Breast epithelium (tissue), 4 donors: ENCODE measurements at places on chromosomes 13 and 19. TPM values are rescaled to one million over a fixed set of nuclear protein-coding genes. Genes with fewer than 3 reads are reported as not detected.

Gene GET3
- 50.8 TPM for total RNA-seq

Gene GDF15
- 2.7 TPM for total RNA-seq

Gene RHPN2
- total RNA-seq: 1.4 TPM

Gene ZNF274
- total RNA-seq: 46.5 TPM

Gene PPM1N
- total RNA-seq: 2.5 TPM

Gene MLNR
- not detected for total RNA-seq

Gene ZNF433
- total RNA-seq: 8.8 TPM

Gene GSX1
- not detected for total RNA-seq

Gene ZSCAN4
- not detected for total RNA-seq

Gene KIRREL2
- total RNA-seq: not detected

Gene GGN
- 0.16 TPM for total RNA-seq

Gene ERICH6B
- total RNA-seq: not detected

Gene LRP3
- total RNA-seq: 23.8 TPM

Gene CYP2S1
- 2.0 TPM for total RNA-seq

Gene EID2B
- 4.3 TPM for total RNA-seq

Gene SYCN
- total RNA-seq: not detected

Gene PPFIA3
- total RNA-seq: 3.4 TPM

Gene IGSF23
- not detected for total RNA-seq

Gene ZNF486
- total RNA-seq: 14.1 TPM

Gene ZNF444
- 13.9 TPM for total RNA-seq

DNA sequence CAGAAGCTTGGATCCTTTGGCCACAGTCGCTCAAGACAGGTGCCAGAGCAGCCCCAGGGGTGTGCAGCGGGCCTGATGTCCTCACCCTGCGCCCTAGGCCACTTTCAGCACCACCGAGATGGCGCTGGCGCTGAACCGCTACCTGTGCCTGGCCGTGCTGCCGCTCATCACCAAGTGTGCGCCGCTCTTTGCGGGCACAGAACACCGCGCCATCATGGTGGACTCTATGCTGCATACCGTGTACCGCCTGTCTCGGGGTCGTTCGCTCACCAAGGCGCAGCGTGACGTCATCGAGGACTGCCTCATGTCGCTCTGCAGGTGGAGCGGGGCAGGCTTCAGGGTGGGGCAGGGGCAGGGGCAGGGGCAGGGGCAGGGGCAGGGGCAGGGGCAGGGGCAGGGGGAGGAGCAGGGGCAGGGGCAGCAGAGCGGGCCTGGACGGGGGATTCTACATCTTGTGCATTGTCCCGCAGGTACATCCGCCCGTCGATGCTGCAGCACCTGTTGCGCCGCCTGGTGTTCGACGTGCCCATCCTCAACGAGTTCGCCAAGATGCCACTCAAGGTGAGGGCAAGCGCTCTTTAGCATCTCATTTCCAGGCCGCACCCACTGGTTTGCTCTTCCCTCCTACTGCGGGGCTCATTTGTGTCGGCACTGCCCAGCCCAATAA is 69.1 kb downstream of the RYR1 start:
- no peak for DNase-seq

DNA sequence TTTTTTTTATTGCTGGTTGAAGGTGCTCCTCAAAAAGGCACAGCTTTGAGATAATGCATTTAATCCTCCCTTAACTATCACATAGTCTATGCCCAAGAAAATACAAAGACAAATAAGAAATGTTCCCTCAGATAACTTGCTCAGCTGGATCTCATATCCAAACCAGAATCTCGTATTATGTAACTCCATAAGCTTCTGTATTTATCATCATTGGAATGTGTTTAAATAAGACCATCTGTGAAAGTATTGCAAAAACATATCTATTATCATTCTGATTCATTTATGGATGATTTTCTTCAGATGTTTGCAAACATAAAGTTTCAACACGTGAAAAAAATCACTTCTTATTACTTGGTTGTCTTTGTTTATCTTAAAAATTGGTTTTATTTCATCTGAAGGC is 190.9 kb downstream of the IRS2 start:
- no peak for DNase-seq

DNA sequence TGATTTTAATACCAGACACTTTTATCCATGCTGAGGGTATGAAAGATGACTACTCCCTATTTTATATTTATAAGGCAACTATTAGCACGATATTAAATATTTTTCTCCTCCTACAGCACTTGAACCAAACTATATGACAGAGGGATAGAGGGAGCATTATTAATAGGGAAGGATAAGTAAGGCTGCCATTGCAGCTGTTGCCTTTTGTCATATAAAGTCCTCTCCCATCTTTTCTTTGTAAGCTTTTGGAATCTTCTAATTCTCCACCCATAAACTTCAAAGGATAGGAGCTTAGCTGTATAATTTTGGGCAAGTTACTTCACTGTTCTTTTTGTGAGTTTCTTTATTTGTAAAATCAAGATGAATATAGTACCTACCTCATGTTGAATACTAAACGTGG is 95.4 kb downstream of the ZMYM2 start:
- no peak for DNase-seq

- DNase-seq: no peak
These were observed 1.7 kb upstream of the ITGBL1 start for GRCh38 chr13:101450749-101451130.

DNA sequence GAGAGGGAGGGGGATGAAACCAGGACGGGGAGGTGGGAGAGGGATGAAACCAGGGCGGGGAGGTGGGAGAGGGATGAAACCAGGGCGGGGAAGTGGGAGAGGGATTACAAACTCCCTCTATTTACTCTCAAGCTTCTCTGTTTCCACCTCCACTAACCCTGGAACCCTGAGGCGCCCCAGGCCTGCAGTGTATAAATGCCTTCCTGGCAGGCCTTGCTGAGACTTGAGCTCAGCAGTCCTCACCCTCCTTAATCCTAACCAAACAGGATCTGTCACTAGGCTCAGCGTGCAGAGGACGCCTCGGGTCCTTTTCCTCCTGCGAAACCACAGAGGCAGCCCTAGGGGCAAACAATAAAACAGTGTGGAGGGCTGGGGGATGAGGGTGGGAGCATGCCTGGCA is 32.1 kb upstream of the OR1M1 start:
- peak; percentile 55 for DNase-seq

GRCh38 chr19:41131186-41131585 is 17.0 kb downstream of the CYP2F1 start:
- no peak for DNase-seq

GRCh38 chr19:6021878-6022569 is 44.1 kb upstream of the RANBP3 start:
- DNase-seq: peak; percentile 48

GRCh38 chr13:33278913-33279312 is 6.6 kb downstream of the STARD13 start:
- no peak for DNase-seq

DNA sequence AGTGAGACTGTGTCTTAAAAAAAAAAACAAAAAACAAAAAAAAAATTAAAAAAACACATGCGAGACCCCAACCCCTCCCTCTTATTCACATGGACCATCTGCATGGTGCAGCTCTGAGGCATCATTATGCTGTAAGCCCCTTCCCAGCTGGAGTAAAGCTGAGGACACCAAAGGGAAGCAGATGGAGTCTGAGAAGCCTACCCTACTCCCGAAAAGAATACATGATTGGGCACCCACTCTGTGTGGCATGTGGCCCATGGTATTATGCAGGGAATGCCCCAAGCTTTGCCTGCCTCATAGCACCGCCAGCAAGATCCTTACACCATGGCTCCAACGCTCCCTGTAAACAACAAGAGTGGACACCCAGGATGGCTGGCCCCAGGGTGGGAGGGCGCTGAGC is 4.7 kb downstream of the PTH2 start:
- DNase-seq: no peak

- DNase-seq: no peak
These were observed 123.8 kb upstream of the PCDH9 start for GRCh38 chr13:67353941-67354340.

GRCh38 chr13:42035905-42036521 is 12.4 kb upstream of the DGKH start:
- DNase-seq: no peak

GRCh38 chr19:30676990-30677679 is 305.0 kb downstream of the ZNF536 start:
- DNase-seq: no peak

- DNase-seq: no peak
These were observed 151.9 kb downstream of the SHISA2 start for GRCh38 chr13:25899952-25900351.

GRCh38 chr13:103694471-103694870 is 628.3 kb upstream of the SLC10A2 start:
- DNase-seq: no peak

GRCh38 chr13:112069845-112070251 is 2.9 kb downstream of the SOX1 start:
- DNase-seq: no peak

- DNase-seq: no peak
These were observed 595 bp upstream of the RAB20 start for GRCh38 chr13:110562036-110562597.

DNA sequence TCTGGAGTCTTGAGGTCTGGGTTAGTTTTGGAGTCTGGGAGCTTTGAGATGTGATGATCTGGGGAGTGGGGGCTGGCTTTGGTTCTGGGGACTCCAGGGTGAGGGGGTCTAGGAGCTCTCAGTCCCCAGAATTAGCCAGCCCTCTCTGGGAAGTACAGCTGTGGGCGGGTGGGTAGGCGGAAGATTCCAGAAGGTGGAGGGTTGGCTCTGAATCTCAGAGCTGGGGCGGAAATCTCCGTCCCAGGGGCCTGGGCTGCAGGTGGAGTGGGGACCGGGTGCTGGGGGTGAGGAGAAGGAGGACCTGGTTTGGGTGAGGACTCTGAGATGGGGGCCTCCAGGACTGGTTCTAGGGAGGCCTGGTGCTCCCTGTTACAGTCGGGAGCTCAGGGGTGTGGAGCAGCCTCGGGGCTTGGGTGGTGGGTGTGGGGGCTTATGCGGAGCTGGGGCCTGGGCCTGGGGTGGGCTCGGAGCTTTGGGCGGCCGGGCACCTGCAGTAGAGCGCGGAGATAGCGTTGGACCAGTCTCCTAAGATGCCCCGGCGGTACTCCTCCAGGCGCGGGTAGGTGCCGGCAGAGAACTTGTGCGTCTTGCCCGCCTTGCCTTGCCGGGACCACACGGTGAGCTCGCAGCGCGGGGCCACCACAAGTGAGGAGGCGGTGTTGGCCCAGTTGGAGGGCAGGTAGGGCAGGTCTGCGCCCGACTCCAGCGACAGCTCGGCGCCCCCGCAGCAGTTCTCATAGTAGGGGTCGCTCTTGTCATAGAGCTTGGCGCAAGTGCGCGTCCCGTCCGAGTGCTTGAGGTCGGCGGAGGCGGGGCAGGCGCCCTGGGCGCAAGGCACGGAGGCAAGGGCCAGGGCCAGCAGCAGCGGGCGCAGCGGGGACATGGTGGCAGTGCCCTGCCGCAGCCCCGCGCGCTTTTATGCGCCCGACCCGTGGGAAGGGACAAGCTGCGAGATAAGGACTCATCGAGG is at the start of gene SYCN:
Gene SYCN, minus strand, starts transcription at position 892 of the 970 bp plus-strand sequence. Its CDS starts 9 bp downstream, at position 883.
- DNase-seq: no peak

GRCh38 chr19:23509686-23510450 is 114.6 kb upstream of the ZNF91 start:
- DNase-seq: no peak

DNA sequence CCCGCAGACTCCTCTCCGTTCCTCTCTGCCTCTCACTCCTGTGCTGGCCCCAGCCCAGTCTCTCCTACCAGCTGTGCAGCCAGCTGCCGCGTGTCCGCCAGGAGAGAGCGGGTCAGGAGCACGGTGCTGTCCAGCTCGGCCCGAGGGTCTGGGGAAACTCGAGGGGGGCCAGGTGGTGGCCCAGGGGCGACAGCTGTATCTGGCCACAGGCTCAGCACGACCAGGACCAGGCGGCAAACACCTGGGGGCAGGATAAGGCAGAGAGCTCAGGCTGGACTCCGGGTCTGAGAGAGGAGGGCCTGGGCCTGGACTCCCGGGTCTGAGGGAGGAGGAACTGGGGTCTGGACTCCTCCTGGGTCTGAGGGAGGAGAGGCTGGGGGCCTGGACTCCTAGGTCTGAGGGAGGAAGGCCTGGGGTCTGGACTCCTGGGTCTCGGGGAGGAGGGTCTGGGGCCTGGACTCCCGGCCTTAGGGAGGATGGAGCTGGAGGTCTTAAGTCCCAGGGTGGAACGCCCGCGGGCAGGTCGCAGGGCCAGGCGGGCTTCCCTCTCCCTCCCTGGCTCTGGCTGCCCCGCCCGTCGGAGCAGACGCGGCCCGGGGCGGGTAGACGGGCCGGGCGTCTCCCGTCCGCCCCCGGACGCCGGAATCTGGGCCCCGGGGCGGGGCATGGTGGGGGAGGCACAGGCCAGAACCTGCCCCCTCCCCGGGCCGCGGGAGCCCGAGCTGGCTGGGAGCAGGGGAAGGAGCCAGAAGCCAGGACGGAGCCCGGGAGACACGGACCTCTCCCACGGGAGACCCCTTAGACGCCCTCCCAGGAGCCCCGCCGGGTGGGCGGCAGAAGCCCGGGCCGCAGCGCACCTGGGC is 1.3 kb downstream of the IL11 start:
- no peak for DNase-seq

- no peak for DNase-seq
These were observed 136.3 kb upstream of the VSTM2B start for GRCh38 chr19:29389495-29389894.

DNA sequence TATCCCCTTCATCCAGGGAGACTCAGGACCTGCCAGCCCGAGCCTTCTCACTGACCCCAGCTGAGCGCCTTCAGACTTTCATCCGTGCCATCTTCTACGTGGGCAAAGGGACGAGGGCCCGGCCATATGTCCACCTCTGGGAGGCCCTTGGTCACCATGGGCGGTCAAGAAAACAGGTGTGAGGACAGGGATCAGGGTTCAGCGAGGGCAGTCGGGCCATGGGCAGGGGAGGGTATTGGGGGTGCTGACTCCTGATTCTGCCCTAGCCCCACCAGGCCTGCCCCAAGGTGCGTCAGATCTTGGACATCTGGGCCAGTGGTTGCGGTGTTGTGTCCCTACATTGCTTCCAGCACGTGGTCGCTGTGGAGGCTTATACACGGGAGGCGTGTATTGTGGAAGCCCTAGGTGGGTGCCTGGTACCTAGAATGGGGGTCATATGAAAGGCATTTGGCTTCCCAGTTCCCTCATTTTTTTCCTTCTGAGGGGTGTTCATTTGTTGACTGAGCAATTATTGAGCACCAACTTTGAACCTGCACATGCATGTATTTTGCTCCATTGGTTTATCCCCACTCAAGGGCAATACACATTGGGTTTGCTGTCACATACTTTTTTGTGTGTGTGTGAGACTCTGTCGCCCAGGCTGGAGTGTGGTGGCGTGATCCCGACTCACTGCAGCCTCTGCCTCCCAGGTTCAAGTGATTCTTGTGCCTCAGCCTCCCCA is 3.9 kb downstream of the ANKLE1 start:
- no peak for DNase-seq

DNA sequence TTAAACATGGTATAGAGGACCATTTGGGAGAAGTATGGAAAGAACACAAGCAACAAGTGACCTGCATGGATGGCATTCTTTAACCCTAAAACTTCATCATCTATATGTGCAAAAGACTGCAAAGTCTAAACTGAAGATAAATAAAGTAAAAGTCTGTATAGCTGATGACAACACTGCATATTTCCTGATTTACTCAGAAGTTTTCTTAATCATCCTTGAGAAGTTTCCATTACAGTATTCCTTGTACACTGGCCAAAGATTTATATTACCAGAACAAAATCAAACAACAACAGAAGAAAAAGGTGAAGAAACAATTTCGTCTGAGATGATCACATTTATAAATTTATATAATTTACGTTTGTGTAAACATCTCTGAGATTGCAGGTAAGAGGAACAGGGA is 805.7 kb downstream of the PCDH9 start:
- no peak for DNase-seq
